Brain (organoid and tissue), 16 donors: ENCODE measurements at places on chromosomes 16 and 17.

DNA sequence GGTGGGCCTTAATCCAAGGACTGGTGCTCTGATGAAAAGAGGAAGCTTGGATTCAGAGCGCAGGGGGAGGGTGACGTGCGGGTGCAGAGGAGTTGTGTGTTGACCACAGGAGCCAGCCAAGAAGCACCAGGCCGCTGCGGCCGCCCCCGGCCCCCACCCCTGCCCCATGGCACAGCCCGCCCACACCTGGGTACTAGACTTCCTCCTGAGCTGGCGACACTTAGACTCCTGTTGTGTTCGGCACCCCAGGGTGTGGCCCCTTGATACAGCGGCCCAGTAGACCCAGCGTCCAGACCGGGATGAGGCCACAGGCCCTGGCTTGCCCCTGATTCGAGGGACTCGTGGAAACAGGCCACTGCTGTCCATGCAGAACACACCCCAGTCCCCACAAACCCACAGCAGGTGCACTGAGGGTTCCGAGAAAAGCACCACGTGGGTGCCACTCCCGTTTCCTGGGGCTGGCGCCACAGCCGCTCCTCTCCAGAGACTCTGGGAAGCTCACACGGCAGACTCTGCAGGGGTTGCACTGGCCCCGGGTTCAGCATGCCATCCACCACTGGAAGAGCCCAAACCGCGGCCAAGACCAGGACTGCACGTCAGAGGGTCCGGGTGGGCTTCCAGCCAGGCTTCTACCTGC is 5.7 kb upstream of the SNAI3 start:
- DNase-seq, result no peak

GRCh38 chr17:1446201-1446600 is 9.8 kb downstream of the CRK start:
- DNase-seq, result no peak

DNA sequence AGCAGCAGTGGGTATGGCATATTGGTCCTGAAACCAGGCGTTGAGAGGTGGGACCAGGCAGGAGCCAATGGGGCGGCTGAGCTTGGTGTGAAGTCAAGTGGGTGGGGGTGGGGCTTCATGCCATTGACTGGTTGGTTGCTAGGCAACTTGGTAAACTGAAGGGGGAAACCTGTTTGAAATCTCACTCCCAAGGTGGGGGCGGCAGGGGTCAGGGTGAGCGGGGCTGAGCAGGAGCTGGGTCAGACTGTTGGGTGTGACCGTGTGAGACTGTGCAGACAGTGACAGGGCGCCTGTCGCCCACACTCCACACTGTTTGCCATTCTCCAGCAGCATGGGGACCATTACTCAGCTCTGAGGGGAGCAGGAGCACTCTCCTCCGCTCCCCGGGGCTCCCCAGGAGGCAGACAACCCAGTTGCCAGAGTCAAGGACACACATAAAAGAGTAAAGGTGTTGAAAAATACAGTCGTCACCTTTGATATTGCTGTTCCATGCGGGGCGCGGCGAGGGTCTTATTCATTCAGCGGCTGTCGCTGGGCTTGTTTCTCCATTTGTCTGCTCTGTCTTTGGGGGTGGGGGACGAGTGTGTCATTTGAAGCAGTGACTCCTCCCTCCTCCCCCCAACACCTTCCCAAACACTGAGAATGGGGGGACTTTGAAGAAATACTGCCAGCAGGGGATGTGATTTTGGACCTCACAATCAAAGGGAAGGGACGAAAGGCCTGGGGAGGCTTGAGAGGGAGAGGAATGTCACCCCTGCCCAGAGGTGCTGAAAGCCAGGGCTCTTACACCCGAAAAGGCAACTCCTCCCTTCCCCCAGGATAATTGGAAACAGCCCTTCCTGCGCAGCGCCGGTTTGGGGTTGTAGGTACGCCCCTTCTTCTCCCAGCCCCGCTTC is 1.2 kb upstream of the EFNB3 start:
- peak; percentile 95 for DNase-seq

GRCh38 chr17:321386-321941 is 31.1 kb downstream of the RPH3AL start:
- DNase-seq, result no peak

DNA sequence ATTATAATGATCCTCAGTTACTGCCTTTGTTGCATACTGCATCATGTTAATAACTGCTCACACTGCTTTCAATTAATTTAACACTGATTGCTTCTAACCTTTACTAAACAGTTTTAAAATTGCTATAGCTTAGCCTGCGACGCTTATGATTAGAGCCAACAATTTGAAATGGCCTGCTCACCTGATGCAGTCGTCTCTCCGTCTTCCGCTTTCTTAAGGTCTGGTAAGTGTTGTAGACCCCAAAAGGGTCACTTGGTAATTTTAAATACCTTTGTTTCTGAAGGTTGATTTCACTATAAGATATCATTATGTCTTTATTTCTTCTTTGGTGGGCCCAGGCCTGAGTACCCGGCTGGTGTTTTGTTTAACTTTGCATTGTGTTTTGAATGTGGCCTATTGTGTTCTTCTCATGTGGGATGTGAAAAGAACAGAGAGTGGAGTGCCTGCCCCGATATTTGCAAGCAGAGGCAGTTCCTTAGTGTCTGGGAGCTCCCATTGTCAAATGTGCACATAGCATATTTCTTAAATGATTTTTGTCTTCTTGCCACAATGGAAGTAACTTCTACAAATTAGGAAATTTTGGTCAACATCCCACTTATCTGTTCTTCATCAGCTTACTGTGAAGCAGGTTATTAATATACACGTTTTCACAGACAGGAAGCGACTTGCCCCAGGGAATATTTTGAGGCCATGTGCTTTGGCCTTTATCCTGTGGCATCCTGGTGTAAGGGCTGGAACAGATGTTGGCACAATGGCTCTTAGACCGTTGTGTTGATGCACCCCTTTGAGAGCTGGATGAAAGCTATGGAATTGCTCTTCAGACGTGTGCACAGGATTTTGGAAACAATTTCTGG is 2.9 kb downstream of the PHKB start:
- DNase-seq, result no peak

- DNase-seq, result no peak
These were observed 10.8 kb upstream of the DRG2 start for GRCh38 chr17:18076936-18077335.

DNA sequence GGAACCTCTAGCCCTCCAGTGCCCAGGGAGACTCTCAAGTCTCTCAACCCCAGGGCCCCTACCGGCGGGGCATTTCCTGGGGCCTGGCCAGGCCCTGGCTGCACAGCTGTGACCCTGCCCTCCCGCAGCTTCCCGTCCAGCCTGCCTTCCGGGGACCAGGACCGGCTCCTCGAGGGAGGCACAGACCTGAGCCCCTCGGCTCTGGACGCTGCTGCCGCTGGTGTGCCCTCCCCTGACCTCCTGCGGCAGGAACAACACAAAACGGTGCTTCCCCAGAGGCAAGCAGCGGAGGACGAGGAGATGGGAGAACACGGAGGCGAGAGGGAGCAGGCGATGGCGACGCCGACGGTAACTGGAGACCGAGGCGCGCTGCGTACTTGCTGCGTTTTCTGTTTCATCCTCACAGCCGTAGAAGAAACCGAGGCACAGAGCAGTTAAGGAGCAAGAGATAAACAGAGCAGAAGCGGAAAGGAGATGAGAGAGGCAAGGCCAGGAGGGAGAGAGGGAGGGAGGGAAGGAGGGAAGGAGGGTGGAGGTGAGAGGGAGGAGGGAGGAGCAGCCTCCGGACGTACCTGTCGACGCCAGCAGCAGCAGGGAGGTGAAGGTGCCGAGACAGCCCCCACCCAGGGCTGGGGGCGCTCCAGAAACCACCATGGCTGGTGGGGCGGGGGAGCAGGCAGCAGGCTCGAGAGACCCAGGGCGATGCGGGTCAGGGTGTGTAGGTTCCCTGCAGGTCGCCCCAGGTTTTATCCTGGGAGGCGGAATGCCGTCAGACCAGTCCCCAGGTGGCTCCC is at the start of gene PRSS22:
Gene PRSS22, minus strand, starts transcription at position 720 of the 794 bp plus-strand sequence. Its CDS starts 66 bp downstream, at position 654.
- no peak for DNase-seq

DNA sequence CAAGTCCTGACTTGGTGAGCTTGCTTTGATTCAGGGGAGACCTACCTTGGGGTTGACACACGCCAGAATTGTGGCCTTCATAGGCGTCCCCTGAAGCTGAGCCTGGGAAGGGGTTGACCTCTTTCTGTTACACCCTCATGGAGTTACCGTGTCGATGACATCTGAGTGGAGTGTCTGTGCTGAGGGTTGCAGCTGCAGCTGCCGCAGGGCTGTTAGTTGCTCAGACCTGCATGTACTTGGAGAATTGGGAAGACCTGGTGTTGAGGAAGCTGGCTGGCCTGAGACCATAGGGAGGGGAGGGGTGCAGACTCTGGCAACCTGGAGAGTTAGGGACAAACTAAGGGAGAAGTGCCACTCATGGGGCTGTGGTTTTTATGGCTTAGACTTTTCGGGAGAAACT is 9.6 kb downstream of the GSE1 start:
- no peak for DNase-seq

DNA sequence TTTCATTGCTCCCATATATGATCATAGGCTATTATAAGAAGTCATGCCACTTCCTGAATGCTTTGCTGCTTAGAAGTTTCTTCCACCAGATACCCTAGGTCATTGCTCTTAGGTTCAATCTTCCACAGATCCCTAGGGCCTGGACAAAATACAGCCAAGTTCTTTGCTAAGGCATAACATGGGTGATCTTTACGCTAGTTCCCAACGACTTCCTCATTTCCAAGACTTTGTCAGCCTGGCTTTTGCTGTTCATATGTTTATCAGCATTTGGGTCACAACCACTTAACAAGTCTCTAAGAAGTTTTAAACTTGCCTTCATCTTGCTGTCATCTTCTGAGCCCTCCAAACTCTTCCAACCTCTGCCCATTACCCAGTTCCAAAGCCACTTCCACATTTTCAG is 20.1 kb upstream of the DLX3 start:
- DNase-seq, result no peak

DNA sequence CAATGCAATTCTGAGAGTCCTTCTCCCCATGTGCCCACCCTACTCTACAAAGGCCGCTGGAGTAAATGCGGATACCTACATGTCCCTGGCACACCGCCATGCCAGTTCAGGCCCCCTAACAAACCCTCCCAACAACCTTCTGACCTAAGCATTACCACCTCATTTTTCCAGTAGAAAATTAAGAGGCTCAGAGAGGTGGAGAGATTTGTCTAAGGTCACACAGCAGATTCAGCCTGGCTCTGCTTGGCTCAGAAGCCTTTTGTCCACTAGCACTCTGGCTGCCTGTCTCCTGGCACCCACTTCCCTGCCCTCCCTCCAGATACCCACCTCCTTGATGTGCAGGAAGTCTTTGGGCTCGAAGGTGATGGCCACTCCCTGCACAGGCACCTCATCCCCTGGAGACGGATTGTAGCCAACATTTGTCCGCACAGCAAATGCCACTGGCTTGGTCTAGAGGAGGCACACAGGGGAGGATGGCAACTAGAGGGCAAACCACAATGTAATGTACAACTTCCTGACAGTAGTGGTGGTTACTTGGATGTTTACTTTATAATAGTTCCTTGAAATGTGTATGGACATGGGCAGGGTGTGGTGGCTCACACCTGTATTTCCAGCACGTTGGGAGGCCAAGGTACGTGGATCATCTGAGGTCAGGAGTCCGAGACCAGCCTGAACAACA is 10.2 kb downstream of the CACNB1 start:
- DNase-seq, result no peak

GRCh38 chr16:563072-563644 is 3.0 kb downstream of the PRR35 start:
- DNase-seq, result no peak

DNA sequence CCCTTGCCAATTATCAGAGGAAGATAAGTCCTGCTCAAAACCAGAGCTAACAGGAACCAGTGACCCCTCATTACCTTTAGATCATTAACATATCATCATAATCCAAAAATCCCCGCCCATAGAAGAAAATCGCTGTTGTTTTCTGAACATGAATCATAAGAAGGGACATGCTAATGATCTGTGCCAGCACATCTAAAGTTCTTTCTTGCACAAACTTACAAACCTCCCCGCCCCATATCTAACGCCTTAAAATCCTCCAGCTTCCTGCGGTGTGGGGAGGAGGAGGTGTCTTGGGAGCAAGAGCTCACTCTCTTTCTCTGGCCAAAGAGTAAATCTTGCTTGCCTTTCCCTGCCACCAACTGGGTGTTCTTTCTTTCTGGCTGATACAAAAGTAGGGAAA is 78.3 kb downstream of the IRX3 start:
- DNase-seq, result no peak

DNA sequence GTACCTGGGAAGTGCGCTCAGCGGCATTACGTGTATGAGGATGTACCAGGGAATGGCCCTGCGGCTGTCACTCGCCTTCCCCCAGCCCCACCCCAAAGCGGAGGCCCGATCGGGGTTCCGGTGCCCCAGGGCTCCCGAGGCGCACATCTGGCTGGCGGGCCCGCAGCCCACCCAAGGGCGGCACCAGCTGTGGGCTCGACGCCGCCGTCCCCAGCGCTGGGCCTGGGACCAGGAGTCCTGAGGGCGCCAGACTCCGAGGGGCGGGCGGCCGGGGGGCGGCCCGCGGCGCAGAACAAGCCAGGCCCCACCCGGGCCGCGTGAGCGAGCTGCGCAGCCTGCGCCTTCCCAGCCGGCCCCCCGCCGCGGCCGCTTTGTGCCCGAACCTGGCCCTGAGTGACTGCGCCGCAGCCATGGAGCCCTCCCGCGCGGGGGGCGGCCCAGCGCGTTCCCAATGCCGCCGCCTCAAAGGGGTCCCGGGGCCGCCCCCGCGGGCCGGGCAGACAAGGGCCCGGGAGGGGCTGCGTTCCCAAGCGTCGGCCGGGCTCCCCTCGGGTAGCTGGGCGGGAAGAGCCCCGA is 17.4 kb downstream of the ZNF423 start:
- DNase-seq, result no peak

DNA sequence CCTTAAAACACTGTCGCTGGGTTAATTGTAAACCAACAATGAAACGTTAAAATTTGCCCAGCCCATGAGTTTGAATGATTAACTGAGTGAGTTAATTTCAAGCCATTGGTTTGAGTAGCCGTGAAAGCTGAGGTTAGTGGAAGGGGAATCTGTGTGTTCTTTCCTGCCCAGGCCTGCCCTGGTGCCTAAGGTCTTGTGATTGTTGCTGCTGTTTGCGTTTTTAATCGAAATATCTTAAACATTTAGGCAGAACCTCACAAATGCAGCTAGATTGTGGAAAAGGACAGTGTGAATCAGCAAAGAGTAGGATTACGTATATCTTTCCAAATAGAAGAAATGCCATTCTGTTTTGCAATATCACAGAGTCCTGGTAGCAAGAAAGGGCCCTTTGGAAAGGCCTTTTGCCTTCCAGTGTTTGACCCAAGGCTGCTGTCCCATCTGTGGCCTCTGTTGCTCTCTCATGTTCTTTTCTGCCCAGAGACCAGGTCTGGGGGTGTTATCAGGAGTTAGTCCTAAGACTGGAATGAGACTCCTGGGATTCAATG is 113.8 kb downstream of the MSI2 start:
- no peak for DNase-seq

DNA sequence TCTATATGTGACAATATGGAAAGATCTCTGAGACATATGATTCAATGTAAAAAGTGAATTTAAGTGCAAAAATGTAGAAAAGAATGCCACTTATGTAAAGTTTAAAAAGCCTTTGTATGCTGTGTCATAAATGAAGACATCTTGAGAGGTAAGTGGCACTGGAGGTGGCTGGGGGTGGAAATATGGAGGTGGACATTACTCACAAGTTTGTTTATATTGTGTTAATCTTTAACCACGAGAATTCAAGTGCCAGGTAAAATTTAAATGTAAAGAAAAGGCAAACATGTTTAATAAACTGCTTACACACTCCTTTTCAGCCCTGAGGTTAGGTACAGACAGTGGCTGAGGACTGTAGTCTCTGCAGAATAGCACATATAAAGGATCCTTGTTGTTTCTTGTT is 235.1 kb downstream of the ABCC12 start:
- DNase-seq, result no peak
